HT1080 (cell line): ENCODE measurements at places on chromosomes 4 and X. TPM values are rescaled to one million over a fixed set of nuclear protein-coding genes. Genes with fewer than 3 reads are reported as not detected.
A peak's percentile ranks its signal among the peaks of the same experiment; 100 is the strongest.

The CXXC4 gene
- total RNA-seq, result 1.4 and 1.7 TPM in 2 replicates

The CNKSR2 gene
- total RNA-seq, result 8.6 and 8.7 TPM in 2 replicates

The HPGDS gene
- total RNA-seq, result not detected in 2 replicates

The CC2D2A gene
- 15.3 and 22.0 TPM in 2 replicates for total RNA-seq

- no peak for DNase-seq
Observed at GRCh38 chrX:150842198-150842685, 56.2 kb downstream of the CD99L2 start.

DNA sequence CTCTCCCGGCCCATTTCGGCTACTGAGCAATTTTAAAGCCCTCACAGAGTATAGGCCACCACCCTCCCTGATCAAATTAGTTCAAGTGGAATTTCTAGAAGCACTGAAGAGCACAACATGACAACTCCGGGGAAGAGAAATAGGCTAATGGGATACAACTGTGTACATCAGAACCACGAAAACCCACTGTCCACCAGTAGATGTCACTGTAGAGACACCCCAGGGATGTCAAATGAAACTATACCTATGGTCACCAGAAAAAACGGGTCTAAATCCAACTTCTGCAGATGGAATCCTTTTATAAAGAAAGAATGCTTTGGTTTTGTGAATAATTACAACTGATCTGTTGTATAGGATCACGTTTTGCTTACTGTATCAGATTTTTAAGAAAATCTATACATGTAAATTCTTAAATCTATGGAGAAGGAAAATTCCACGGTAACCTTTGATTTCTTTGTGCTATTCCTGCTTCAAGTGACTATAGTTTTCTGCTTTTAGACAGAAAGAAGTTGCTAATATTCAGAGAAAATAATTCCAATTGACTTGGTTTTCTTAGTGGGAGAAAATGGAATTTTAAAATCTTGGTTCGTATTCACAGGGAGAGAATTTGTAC, 29.5 kb upstream of the MAP3K15 start:
- DNase-seq, result peak; percentile 38

- DNase-seq, result no peak
Observed at GRCh38 chr4:152146244-152146643, 385.4 kb upstream of the GATB start.

DNA sequence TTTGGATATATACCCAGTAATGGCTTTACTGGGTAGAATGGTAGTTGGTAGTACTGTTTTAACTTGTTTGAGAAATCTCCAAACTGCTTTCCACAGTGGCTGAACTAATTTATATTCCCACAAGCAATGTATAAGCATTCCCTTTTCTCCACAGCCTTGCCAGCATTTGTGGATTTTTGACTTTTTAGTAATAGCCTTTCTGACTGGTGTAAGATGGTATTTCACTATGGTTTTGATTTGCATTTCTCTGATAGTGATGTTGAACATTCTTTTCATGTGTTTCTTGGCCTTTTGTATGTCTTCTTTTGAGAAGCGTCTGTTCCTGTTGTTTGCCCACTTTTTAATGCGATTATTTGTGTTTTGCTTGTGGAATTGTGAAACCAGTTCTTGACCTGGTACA, 290.5 kb downstream of the BMPR1B start:
- DNase-seq, result no peak
